AG08395 (cell line): ENCODE measurements at places on chromosomes 3 and 15.

- DNase-seq: no peak
Measured at GRCh38 chr3:14429237-14429636, 26.8 kb downstream of the SLC6A6 start.

DNA sequence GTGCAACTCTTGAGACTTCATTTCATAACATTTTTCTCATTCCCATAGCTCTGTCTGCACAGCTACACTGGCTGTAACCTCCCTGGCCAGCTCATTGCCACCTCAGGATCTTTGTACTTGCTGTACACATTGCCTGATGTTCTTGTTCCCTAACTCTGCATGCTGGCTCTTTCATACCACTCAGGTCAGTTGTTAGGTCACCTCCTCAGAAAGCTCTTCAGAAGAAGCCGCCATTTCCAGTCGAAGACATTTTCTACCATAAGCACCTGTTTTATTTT is 176.2 kb downstream of the AKAP13 start:
- no peak for DNase-seq

DNA sequence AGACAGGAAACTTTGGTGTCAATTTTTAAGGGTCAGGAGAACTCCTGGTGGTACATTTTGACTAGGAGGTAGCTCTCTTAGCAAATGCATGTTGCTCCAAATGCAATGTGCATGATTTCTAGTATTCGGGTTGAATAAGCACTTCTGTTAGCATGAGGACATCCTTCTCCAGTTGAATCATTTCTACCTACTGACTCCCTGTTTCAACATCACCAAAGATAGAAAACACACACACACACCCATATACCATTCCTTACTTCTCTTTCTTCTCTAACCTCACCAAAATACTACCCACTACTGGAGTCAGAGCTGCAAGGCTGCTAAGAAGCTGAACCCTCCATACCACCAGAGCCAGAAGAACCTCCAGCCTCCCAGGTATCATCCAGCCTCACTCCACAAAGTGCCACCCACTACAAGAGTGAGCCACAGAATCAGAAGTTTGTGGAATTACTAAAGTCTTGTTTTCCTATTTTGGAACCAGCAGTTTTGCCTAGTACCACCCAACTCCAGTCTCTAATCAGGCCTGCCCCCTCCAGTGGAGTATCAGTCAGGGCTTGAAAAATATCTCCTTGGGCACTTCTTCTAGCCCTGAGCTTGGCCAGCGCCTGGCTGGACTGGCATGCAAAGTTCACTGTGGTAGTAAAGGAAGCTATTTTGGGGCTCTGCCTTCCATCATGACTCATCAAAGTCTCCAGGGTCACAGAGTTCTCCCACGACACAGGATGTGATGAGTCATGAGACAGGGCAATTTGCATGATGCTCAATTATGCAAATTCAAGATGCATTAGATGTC is 110.3 kb downstream of the CYP19A1 start:
- DNase-seq: peak; percentile 93

DNA sequence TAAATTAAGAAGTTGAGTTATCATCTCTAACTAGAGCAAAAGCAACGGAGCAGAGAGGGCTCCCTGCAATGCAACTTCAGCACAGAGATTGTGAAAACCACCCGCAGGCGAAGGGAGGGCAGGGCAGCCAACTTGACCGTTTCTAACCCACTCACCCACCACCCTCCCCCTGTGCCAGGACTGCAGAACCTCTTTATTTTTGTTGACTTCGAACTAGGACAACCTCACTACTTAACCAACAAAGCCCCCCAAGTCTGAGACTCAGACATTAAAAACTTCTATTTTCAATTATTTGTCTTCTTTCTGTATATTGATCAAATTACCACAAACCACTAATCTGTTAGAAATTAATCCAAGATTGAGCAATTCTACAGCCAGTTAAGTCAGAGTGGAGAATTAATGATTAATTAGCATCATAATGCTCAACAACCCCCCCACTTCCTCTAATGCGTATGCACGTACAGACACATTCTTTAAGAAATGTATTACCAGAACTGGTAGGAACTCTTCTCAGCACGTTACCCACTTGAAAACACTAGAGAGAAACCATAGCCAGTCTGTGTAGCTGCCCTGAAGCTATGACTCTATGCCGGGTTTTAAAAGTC is 2.0 kb downstream of the MGLL start:
- DNase-seq: peak; percentile 62

GRCh38 chr15:69624155-69624520 is 171.5 kb downstream of the RPLP1 start:
- no peak for DNase-seq

- no peak for DNase-seq
Measured at GRCh38 chr15:60720493-60721256, 241.7 kb upstream of the ICE2 start.

DNA sequence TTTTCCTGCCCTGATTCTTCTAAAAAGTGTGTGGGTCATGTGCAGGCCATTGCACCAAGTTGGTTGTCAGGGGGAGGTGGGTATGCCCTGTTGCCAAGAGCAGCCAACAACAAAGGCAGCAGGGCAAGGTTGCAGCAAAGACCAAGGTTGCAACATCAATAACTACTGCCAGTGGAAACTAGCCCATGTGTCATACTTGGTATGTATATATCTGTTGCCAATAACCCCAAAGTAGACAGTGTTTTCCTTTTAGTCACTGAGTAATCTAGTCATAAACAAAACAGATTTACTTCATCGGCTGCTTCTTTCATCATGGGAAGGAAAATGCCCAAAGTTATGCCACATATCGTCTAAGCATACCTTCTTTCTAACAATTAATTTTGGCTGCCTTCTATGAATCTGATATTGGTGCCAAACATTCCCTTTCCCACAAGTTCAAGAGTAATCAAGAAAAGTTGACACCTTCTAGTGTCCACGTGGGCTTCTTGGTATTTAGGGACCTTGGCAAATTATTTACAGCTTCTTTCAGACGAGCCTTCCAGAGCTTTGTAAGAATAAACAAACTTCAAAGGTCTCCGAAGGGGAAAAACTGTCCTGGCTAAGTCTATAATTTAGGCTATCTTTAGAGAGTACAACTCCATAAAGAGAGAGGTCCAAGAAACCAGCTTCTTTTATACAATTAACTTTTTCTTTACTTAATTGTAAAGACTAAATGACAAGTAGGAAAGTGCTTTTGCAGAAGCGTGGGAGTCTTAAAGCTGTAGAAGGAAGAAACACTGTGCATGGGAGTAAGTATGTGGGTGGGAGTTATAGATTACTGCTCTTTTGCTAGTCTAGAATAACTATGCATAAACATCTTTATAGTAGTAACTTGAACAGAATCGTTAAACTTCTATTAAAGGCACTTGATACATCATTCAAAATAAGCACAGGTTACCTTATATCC is 10.0 kb upstream of the MBNL1 start:
- peak; percentile 96 for DNase-seq

- DNase-seq: no peak
Measured at GRCh38 chr3:10972072-10972782, 20.3 kb upstream of the SLC6A1 start.

DNA sequence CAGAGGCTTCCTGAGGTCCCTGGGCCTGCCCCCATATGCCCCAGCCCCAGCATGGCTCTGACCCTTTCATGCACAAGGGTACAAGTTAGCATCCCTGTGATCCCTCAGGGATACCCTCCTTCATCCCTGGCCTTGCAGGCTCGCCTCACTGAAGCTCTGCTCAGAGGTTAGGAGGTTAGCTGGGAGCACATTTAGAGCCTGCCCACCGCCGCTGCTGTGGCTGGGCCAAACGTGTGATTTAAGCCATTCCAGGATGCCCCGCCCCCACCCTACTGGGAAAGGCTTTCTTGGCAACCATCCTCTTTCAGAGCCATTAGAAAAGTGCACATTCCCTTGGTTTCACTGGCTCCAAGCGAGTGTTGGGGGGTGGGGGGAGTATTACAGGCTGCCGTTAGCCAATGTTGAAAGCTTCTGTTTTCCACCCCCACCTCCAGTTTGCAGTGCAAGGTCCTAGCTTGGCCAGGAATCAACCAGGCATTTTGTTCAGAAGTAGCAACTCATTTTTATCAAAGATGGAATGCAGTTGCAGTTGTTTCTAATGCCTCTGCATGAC is 6.3 kb upstream of the HES1 start:
- no peak for DNase-seq

GRCh38 chr15:74565381-74566085 is 24.5 kb downstream of the ARID3B start:
- DNase-seq: no peak

GRCh38 chr3:198071602-198072287 is 111.7 kb downstream of the LMLN start:
- peak; percentile 65 for DNase-seq

GRCh38 chr3:64935971-64936370 is 248.2 kb upstream of the ADAMTS9 start:
- DNase-seq: no peak
